ENCODE measurements at places on chromosomes 13 and 19. TPM values are rescaled to one million over a fixed set of nuclear protein-coding genes. Genes with fewer than 3 reads are reported as not detected.

SHC2 gene
- 11.3 TPM for total RNA-seq

EDDM13 gene
- 0.55 TPM for total RNA-seq

ELSPBP1 gene
- total RNA-seq: not detected

DNA sequence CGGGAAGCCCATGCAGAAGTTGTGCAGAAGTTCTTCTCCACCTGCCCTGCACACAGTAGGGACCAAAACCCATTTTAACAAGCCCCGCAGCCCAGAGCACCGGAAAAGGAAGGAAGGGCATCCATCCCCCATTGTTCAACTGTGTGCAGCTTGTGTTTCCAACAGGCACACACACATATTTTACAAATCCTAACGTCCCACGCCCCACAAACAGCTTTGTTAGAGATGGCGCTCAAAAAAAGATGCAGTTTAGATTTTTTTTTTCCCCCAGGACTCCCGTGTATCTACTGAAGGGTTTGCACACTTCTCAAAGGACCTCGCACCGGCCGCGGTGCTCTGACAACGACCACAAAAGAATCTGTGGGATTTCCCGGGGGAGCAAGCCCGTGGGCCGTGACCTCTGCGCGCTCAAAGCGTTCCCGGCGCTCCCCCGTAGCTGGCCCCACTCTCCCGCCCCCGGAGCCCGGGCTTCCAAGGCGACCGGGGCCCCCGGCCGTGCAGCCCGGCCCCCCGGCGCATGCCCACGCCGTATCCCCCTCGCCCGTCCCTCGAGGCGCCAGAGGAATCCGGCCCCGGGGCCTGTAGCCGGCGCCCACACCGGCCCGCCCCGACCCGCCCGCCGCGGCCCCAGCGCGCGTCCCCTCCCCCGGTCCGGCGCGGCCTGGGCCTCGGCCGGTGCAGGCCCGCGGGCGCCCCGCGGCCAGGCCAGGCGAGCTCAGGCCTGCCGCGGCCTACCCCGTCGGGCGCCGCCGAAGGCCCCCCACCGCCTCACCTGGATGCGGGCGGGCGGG, 523 bp downstream of the ELAVL1 start:
- no peak for DNase-seq

GRCh38 chr19:49676136-49676783, 811 bp upstream of the PRMT1 start:
- DNase-seq: peak; percentile 86

DNA sequence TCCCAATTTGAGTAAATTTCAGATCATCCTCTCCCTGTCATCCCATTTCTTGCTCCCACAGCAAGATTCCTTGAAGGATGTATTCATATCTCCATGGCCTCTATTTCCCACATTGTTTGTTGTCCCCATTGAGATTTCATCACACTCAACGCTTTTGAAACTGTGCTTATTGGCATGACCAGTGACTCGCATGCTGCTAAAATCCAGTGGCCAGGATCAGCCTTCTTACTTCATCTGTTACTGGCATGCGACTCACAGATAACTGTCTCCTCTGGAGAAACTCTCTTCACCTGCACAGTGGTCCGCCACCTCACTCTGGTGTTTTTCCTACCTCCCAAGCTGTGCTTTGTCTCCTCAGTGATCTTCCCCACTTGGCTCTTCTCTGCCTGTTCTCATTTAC, 95.8 kb downstream of the WASF3 start:
- no peak for DNase-seq

GRCh38 chr13:69474011-69474685, 633.5 kb upstream of the ATXN8OS start:
- DNase-seq: no peak

DNA sequence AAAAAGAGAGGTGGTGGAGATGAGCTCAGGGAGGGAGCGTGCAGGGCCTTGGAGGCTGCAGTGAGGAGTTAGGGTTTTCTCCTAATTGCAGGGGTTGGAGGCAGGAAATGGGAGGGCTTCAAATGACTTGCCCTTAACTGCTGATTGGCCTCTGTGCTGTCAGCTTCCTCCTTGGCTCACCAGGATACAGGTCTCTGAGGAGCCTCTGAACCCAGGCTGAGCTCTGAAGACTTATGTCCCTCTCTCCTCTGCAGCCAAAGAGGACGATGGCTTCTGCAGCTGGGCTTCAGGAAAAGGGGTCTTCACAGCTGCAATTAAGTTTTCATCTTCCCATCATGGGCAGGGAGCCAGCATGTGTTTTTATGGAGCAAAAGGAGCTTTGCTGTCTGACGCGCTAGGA, 6.7 kb upstream of the RANBP3 start:
- DNase-seq: no peak

GRCh38 chr13:97004096-97004876, 10.0 kb upstream of the OXGR1 start:
- no peak for DNase-seq

Measured in left ventricle myocardium inferior (tissue), 1 donor.